ENCODE measurements at places on chromosomes 2 and 18.

DNA sequence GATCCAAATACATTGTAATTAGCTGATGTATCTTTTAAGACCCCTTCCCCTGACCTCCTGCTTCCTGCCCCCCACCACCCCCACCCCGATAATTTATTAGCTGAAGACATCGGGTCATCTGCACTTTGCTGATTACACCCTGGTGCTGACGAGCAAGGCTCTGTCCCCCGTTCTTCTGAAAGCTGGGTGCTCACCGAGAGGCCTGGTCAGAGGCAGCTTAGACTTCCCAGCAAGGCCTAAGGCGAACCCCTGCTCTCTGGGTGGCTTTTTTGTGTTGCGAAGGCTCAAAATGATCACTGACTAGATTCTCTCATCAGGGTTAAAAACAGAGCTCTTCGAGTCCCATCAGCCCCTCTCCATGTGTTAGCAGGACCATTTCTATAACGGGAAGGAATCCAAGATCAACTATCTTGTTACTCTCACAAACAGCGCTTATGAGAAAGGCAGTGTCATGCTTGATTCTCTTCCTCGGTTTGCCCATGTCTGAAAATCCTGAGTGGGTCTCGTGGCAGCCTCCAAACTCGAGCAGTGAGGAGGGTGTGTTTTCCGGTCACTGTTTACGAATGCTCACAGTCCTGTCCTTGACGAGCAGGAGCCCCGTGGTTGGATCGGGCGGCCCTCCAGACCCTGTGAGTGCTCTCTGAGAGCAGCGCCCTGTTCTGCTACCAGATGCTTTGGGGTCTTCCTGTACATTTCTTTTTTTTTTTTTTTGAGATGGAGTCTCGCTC, 201.6 kb downstream of the HDAC4 start:
- DNase-seq = no peak

- no peak for DNase-seq
Measured at GRCh38 chr2:85772019-85772745, 18.4 kb downstream of the ATOH8 start.

- DNase-seq = no peak
Measured at GRCh38 chr2:134240061-134240460, 13.8 kb upstream of the MGAT5 start.

DNA sequence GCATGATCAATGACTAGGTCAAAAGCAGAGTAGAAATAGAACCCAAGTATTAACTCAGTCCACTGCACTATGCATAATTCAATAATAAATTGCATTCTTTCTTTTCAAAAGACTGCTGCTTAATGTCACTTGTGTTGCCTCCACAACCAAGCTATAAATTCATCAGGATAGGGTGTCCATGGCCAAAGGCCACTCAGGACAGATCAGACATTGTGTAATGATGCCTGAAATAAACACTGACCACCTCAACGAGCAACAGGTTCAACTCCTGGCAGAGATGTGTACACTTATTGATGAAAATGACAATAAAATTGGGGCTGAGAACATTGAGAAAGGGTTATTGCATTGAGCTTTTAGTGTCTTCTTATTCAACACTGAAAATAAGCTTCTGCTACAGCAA, 194.5 kb upstream of the SPOPL start:
- no peak for DNase-seq

- DNase-seq = no peak
Measured at GRCh38 chr2:98607741-98608115, 584 bp downstream of the COA5 start.

DNA sequence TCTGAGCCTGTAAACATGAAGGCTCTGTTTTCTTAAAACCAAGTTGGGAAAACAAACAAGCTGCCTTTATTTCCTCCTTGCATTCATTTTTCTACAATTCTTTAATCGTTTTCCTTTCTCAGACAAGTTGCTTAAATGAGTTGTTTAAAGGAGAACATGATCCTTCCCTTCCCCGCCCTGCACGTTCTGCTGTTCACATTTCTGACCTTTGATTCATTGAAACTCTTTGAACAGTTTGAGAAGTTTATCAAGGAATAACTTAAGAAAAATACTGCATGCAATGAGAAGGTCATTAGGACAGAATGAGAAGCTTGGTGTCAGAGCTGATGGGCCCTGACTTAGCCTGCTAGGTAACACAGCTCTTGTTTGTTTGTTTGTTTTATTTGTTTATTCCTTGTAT, 181.6 kb downstream of the PARD3B start:
- DNase-seq = no peak

GRCh38 chr18:48364146-48364545, 45.0 kb downstream of the ZBTB7C start:
- no peak for DNase-seq

DNA sequence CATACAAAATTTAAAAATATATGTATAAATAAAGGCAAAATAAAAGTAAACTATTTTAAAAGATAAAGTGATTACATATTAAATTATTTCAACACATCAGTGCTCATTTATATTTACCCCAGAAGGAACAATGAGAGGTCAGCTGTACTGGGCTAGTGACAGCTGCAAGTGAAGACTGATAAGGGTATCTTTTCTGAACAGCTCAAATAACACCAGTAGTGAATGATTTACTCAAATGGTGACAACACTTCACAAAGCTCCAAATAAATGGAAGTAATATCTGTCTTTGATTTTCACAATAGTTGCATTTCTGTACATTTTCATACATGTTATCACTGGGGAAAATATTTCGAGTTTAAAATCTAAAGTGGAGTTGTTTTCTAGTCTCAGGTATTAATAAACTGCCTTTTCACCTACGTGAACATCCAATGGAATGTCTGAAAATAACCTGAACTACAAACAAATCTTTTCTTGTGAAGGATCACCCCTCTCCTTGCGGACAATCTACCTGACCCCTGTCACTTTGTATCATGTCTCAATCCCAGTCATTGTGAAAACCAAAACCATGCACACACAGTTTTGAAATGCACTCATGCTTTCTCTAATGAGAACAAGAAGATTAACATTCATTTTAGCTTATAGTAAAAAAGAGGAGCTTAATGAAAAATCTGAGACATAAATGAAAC, 1928.8 kb upstream of the CELF4 start:
- DNase-seq = no peak

- DNase-seq = no peak
Measured at GRCh38 chr2:239894276-239894675, 130.9 kb downstream of the NDUFA10 start.

DNA sequence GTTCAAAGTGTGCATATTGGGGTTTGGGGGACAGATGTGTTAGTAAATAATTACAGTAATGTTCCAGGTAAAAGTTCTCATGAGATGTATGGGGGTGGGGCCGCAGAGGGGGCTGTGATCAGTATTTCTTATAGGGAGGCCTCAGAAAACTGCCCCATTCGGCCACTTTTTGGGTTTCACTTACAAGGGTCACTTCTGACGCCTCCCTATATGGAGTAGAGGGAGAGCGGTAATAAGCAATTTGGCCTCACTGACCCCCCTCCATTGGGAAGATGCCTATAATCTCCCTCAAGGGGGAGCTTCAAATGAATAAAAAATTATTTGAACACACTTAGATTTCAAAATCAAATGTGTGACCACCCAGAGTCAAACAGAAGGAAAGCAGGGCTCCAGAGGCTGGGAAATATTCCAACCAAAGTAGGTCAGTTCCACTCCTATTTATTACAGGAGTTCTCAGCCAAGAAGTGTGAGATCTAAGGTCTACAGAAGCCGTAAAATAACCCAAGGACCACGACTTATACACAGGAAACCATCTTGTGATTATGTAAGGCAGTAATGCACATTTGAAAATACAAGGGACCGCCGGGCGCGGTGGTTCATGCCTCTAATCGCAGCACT, 2.7 kb downstream of the SCTR start:
- DNase-seq = no peak

- DNase-seq = no peak
Measured at GRCh38 chr2:217538719-217539118, 464.1 kb downstream of the TNS1 start.
